Cardiac fibroblast (primary cell): ENCODE measurements at places on chromosomes 11 and 22.
A peak's percentile ranks its signal among the peaks of the same experiment; 100 is the strongest.

DNA sequence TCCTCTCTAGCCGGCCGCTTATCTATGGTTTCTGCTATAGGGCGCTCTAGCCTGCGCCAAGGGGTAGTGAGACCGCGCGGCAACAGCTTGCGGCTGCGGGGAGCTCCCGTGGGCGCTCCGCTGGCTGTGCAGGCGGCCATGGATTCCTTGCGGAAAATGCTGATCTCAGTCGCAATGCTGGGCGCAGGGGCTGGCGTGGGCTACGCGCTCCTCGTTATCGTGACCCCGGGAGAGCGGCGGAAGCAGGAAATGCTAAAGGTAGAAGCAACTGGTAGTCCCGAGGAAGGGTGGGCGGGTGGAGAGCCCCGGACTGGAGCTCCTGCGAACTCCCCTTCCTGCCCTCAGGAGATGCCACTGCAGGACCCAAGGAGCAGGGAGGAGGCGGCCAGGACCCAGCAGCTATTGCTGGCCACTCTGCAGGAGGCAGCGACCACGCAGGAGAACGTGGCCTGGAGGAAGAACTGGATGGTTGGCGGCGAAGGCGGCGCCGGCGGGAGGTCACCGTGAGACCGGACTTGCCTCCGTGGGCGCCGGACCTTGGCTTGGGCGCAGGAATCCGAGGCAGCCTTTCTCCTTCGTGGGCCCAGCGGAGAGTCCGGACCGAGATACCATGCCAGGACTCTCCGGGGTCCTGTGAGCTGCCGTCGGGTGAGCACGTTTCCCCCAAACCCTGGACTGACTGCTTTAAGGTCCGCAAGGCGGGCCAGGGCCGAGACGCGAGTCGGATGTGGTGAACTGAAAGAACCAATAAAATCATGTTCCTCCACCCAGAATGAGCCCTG lies at the start of the genes LBHD1 and UQCC3:
Gene LBHD1 (minus strand): TSS at position 660 of the 782 bp plus-strand sequence. CDS start 2,236 bp downstream, outside the sequence.
Gene UQCC3 (plus strand): TSS at position 66 of the 782 bp plus-strand sequence. CDS start 73 bp downstream, at position 139.
- DNase-seq: peak; percentile 91

- no peak for DNase-seq
These were observed 152.5 kb downstream of the FBXO7 start for GRCh38 chr22:32627091-32627490.

DNA sequence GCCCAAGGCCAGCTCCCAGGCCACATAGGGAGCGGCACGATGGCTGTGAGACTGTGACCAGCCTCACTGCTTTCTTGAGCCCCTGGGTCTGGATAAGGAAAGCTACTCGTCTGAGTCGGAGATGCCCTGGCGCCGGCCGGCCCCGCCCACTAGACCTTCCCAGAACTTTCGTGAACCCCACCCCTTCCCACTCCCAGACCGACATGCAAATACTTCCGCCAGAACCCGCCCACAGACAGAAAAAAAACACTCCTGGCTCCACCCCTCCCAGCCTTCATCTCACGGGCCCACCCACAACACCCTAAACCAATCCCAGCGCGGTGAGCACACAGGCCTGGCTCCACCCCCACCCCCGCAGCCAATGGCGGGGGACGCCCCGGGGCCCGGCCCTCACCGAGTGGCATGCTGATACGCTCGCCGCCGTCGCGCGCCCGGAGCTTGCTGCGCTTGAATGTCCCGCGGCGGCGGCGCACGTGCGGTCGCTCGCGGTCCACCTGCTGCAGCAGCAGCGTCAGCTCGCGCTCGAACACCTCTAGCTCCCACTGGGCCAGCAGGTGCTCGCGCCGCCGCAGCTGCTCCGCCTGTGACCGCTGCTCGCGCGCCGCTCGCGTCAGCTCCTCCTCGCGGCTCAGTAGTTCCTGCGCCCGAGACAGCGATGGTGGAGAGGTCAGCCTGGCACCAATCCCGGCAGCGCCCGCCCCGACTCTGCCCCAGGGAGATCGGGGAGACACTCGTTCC lies 7.0 kb downstream of the MAP3K11 start:
- peak; percentile 91 for DNase-seq

GRCh38 chr22:49971232-49972162 lies 10.9 kb downstream of the PIM3 start:
- DNase-seq: peak; percentile 77

- peak; percentile 54 for DNase-seq
These were observed 50.3 kb downstream of the TRIOBP start for GRCh38 chr22:37747080-37747714.

GRCh38 chr22:38196791-38197419 lies 4.9 kb upstream of the MAFF start:
- no peak for DNase-seq

DNA sequence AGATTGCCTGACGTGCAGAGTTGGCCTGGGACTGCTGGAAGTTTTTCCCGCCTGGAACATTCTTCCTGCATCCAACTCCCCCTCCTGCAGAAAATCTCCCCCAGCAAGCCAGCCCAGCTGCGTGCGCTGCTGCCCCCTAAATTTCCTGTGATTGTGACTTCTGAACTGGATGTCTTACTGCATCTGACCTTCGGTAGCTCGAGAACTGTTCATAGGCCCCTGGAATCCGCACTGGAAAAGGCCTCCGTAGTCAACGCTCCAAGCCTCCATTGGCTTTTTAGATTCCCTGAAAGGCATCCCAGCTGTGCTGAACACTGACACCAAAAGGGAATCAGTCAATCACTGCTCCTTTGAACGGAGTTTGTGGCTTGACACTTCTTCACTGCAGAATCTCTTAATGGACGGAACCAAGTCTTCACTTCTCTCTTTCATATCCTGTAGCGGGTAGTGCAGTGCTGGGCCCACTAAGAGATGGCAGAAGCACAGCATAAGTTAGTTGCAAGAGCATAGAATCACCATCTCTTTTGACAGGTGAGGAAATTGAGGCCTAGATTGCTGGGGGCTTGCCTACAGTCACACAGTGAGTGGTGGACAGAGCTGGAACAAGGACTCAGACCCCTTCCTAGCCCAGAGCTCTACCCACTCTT lies 14.2 kb upstream of the RASD2 start:
- no peak for DNase-seq

DNA sequence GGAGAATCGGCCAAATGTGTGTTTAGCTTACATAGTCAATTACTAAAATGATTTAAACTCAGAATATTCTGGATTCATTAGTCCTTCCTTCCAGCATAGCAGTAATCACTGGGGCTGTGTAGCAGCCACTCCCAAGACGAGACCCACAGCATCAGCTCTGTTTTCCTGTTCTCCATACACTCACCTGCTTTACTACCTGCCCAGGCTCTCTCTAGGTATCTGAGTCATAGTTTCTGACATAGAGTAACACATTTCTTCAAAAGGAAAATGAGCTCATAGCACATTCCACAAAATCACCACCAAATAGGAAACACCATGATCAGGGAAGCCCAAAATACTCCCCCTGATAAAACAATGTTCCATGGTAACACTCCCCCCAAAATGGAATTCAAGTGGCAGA lies 22.9 kb downstream of the MORC2 start:
- no peak for DNase-seq

DNA sequence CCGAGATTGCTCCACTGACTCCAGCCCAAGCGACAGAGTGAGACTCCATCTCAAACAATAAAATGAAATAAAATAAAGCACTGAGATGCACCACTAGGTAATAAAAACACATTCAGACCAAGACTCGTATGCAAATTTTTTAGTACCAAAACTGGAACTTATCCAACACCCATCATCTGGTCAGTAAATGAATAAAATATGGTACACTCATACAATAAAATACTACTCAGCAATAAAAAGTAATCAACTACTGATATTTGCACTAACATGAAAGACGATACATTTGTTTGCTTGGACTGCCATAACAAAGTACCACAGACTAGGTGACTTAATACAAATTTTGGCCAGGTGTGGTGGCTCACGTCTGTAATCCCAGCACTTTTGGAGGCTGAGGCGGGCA lies 17.8 kb upstream of the POLD3 start:
- no peak for DNase-seq

- peak; percentile 59 for DNase-seq
These were observed 53.8 kb upstream of the ME3 start for GRCh38 chr11:86726118-86726753.

DNA sequence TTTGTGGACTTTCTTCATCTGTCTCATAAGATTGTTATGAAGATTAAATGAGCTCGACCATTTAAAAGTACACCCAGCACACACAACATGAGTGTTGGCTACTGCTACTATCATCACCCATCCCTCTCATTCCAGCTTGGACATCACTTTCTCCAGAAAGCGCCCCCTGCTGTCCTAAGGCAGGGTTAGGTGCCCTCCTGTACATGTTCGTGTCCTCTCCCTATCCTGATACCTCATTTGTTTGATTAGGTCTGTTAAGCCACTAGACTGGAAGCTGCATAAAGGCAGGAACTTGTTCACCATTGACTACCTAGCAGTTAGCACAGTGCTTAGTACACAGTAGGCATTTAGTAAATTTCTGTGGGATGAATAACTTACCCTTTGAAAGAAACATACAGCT lies 85.5 kb downstream of the ENTHD1 start:
- DNase-seq: peak; percentile 48

- no peak for DNase-seq
These were observed 1.1 kb upstream of the SAMM50 start for GRCh38 chr22:43953988-43954785.

GRCh38 chr22:20514658-20515406 lies 7.4 kb downstream of the MED15 start:
- DNase-seq: peak; percentile 79

DNA sequence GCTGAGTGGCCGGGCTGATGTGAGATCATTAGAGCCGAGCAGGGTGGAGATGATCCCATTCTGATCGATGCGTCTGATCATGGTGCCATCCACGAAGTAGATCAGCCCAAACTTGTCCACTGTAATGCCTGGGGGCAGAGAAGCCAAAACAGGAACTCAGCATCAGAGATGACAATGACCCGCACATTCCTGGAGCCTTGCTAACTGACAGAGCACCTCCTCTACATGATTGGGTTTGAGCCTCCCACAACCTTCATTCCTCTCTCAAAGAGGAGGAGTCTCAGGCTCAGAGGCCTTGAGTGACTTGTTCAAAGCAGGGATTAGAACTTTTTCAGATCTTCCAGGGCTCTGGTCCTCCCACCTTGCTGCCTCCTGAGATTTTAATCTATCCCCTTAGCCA lies 133.7 kb upstream of the NARS2 start:
- DNase-seq: peak; percentile 5

- peak; percentile 75 for DNase-seq
These were observed at the start of gene RNF215 for GRCh38 chr22:30386960-30387827. Gene RNF215 (minus strand): TSS chr22:30387411. CDS start chr22:30387313, 98 bp downstream.

DNA sequence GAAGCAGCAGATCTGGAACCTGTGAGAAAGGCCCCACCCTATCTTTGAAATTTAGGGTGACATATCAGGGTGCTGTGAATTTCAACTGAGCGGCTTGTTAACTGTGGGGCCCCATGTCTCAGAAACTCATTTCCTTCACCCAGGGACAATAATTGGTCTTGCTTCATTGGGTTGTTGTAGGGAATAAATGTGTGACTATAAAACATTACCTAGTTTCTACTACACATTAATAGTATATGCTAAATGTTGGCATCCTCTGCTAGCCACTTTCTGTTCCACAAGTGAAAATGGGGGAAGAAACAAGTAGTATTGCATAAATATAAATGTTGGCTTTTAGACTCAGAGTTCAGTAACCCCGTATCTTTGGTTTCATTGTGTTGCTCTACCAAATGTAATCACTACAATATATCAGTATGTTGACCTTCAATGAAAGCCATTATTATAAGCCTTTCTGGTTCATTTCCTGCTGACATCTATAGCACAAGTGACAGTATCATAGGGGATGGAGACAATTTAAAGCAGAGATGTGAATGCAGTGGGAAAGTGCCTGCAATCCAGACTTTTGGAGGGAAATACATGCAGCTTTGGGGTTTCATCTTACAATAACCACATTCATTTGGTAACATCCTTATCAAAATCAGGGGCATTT lies 905.5 kb upstream of the RAG2 start:
- DNase-seq: no peak

- DNase-seq: peak; percentile 49
These were observed 26.6 kb downstream of the PHLDB1 start for GRCh38 chr11:118633979-118634378.

GRCh38 chr11:113365895-113366294 lies 21.7 kb upstream of the ANKK1 start:
- no peak for DNase-seq

DNA sequence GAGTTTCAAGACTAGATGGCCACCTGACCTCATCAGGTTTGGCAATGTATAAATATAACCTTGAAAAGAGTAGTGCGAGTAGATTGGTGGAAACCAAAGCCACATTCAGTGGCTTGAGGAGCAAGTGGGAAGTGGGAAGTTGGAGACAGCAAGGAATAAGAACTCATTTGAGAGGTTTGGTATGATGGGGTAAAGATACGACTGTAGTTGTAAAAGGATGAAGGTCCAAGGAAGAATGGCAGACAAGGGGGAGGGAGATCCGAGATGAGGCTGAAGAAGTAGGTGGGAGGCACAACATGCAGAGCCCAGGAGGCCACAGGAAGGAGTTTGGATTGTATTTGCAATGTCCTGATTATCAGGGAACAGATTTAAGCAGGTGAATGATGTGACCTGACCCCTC lies 20.8 kb downstream of the RASSF10 start:
- DNase-seq: no peak

DNA sequence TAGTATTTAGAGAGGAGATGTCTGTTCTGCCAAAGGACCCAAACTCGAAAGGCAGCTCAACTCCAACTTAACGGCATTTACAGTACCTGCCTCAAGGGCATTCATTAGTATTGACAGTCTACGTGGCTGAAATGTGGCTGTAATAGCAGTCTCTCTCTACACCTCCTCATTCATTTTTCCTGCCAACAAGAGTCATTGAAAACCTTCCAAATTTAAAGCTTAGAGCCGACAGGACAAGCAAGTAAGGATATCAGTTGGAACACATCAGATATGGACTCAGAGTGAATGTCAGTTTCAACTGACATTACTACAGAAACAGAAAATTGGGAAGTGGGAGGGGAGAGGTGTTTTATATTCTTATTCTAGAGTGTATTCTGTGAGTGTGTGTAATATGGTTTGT lies 253.1 kb downstream of the CADM1 start:
- no peak for DNase-seq

GRCh38 chr22:39368461-39368911 lies 18.7 kb downstream of the SYNGR1 start:
- no peak for DNase-seq

- no peak for DNase-seq
These were observed 317.1 kb downstream of the NTM start for GRCh38 chr11:131687291-131688047.

- DNase-seq: no peak
These were observed 265.3 kb downstream of the OPCML start for GRCh38 chr11:133266986-133267385.

DNA sequence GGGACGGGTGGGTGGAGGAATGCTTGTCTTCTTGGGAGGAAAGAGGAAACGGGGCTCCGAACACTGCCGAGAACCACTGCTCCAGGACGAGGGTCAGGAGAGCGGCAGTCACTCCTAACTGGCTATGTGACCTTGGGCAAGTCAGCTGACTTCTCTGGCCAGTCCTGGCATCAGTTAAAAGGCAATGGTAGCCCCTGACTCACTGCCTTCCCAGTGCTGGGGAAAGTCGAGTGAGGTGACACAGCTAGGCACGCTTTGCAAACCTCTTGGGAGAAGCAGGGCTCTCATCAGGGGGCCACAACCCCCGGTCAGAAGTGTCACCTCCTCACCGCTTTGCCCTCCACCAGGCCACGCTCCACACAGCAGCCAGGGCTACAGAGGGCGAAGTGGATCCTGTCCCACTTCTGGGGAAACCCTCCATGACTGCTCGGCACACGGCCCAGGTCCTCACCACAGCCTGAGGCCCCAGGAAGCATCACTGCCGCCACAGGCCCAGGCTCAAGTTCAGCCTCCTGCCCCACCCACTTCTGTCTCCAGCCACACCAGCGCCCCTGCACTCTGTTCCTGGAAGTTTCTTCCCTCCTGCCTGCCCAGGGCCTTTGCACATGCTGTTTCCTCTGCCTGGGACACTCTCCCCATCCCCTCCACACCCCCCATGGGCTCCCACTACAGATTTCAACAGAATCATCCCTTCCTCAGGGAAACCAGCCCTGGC lies 16.3 kb downstream of the IL2RB start:
- DNase-seq: no peak
